ENCODE measurements at places on chromosomes 5 and 9. TPM values are rescaled to one million over a fixed set of nuclear protein-coding genes. Genes with fewer than 3 reads are reported as not detected.

The TXNDC8 gene
- total RNA-seq: not detected

The PCDHGB4 gene
- 0.25 TPM for total RNA-seq

The PCDHA4 gene
- total RNA-seq: not detected

The TTC23L gene
- total RNA-seq: 0.94 TPM

The WNK2 gene
- not detected for total RNA-seq

The CRHBP gene
- not detected for total RNA-seq

The DRD1 gene
- total RNA-seq: not detected

The ASS1 gene
- not detected for total RNA-seq

The SPATA31A3 gene
- not detected for total RNA-seq

The GRM6 gene
- not detected for total RNA-seq

The GFI1B gene
- not detected for total RNA-seq

The EMB gene
- 195 TPM for total RNA-seq

The RAD1 gene
- 29.5 TPM for total RNA-seq

The GPRIN1 gene
- not detected for total RNA-seq

The BRINP1 gene
- total RNA-seq: not detected

The TRPM6 gene
- not detected for total RNA-seq

The STPG3 gene
- total RNA-seq: not detected

The ADAMTSL2 gene
- 0.44 TPM for total RNA-seq

The ASPN gene
- not detected for total RNA-seq

The TSSK1B gene
- total RNA-seq: not detected

The SARDH gene
- 8.7 TPM for total RNA-seq

All from naive thymus-derived CD8-positive, alpha-beta T cell (primary cell).